ENCODE measurements at places on chromosomes 12 and 14.

DNA sequence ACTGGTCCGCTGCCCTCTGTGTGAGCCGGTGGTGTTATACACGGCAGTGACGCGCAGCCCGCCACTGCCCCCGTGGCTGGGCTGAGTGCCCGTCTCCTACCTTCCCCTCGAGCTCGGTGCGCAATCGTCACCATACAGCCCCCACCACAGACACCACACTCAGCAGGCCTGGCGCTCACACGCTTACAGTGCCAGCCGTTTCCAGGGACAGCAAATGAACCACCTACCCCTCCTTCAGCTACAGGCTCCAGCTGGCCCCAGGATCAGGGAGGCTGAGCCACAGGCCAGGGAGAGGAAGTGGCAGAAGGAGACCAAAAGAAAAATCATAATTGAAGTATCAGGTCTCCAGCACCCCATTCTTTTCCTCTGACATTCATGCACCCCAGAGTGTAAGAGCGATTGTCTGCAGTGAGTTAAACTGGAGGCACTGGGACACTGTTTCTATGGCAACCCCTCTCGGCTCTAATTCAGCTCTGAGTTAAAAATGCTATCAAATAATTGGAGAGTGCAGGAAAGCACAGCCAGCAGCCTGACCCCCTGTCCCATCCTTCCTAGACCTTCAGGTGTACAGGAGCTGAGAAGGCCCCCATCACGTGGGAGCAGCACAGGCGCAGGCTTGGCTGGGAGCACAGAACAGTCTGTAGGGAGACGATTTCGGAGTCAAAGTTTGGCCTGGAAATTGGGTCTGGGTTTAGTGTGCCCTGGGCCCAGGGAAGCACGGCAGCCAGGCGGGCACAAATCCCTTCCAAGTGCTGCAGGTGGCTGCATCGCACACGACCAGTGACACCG lies 18.0 kb downstream of the LRTM2 start:
- DNase-seq, result no peak

GRCh38 chr14:23551266-23552028 lies at the start of gene ZFHX2:
ZFHX2 (minus strand) TSS chr14:23551765; CDS start chr14:23535325, 16,440 bp downstream.
- DNase-seq, result peak; percentile 78

- no peak for DNase-seq
Measured at GRCh38 chr12:6494258-6494743, 399 bp downstream of the NCAPD2 start.

DNA sequence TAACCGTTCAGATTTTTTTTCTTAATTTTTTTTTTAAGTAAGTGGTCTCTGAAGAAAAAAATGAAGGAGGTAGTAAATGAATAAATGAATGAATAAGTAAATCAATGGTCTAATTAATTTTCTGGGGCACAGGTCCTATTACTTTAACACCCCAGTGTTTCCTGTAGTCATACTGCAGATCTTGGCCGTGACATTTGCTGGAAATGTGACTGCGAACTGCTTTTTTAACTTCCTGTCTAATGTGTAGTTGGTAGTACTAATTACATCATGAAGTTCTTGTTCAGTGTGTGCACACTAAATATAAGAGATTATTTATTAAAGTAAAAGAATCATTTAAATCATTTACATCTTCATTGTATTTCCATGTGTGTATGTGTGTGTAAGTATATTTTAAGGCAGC lies 45.4 kb downstream of the AEBP2 start:
- DNase-seq, result no peak

DNA sequence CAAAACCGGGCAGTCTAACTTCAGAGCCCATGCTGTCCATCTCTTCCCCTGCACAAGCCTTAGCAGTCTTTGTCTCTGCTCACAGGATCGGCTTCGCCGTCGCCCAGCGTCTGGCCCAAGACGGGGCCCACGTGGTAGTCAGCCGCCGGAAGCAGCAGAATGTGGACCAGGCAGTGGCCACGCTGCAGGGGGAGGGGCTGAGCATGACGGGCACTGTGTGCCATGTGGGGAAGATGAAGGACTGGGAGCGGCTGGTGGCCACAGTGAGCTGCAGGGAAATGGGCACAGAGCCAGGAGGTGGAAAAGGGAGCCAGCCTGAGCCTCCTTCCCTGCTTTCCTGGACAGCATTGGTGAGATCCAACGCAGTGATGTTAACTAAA lies 14.2 kb upstream of the CARMIL3 start:
- DNase-seq, result no peak

DNA sequence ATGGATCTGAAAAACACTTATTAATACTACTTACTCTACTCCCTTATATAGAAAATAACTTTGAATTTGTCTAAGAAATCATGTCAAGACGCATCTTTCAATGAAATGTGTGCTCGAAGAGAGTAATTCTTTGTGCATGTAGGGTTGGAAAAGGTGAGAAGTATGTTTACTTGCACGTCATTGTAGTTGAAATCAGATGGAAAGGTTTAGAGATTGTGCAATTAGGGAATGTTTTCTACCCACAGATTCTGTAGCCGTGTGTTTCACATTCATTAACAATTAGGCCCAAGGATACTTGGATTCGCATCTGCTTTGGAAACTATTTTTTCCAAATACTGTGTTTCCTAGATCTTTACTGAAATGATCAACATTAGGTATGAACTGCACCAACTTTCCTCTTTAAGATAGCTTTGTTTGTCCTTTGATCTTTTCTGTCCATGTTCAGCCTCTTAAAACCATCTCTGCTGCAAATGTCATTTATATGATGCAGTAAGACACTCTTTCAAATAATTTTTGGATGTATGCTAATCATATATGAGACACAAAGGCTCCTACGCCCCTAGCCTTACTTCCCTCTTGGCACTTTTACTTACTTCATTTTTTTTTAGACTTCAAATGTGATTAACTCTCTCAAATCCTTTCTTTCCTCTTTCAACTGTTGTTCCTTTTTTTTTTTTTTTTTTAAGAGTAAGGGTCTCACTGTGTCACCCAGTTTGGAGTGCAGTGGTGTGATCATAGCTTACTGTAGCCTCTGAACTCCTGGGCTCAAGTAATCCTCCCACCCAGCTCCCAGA lies 58.0 kb upstream of the PSMA6 start:
- DNase-seq, result no peak

- DNase-seq, result peak; percentile 49
Measured at GRCh38 chr14:102317564-102318248, 1.8 kb upstream of the ZNF839 start.

DNA sequence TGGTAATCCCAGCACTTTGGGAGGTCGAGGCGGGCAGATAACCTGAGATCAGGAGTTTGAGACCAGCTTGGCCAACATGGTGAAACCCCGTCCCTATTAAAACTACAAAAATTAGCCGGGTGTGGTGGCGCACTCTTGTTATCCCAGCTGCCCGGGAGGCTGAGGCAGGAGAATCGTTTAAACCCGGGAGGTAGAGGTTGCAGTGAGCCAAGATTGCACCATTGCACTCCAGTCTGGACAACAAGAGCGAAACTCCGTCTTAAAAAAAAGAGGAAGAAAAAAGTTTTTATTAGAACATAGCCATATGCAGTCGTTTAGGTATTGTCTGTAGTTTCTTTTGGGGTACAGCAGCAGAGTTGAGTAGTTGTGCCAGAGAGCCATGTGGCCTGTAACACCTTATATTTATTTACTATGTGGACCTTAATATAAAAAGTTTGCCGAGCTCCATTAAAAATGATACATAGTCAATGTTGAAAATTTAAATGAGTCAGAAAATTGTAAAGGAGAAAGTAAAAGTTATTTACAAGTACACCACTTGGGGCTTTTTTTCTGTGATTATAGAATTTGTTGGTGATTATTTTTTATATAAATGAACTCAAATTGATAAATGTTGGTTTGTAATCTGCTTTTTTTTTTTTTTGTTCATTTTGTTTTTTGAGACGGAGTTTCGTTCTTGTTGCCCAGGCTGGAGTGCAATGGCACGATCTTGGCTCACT lies 2.2 kb downstream of the ADIPOR2 start:
- peak; percentile 48 for DNase-seq

- no peak for DNase-seq
Measured at GRCh38 chr12:98406378-98406777, 109.0 kb upstream of the TMPO start.

- no peak for DNase-seq
Measured at GRCh38 chr14:22623047-22623446, 21.1 kb downstream of the OR6J1 start.

- no peak for DNase-seq
Measured at GRCh38 chr14:96195441-96196081, 9.1 kb upstream of the BDKRB2 start.

DNA sequence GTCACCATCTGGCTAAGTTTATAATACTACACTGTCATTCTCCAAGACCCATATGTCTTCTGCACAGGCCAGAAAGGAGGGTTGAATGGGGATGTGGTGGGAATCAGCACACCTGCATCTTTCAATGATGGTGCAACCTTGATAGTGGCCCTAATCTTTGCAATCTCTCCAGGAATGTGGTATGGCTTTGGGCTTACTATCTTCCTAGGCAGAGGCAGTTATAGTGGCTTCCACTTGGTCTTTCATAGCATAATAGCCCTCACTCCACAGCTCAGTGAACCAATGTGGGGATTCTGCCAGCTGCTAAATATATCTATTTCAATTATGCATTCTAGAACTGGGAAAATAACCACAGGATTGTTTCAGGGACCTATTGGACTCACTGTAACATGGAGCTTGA lies 61.8 kb upstream of the ATP2B1 start:
- DNase-seq, result no peak

GRCh38 chr12:41188058-41188840 lies at the start of gene PDZRN4:
PDZRN4 (plus strand) TSS chr12:41188320.
- DNase-seq, result no peak

- no peak for DNase-seq
Measured at GRCh38 chr12:24045816-24046257, 96.4 kb upstream of the SOX5 start.

DNA sequence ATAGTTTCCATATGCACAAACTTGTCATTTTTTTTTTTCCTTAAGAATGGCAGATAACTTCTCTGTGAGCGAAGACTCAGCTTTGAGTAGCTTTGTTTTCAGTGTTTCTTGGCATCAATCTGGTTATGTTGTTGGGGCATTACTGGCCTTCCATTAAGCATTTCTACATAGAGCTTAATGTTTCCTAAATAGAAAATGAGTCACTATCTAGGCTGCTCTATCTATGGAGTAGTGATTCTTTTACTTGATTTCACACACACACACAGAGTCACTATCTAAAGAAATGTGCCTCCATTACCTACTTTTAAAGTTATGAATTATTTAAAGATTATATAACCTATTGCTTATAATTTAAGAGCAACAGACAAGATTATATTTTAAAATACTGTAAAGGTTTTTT lies 53.9 kb downstream of the TMEM260 start:
- no peak for DNase-seq

GRCh38 chr14:96079066-96079465 lies 39.9 kb downstream of the C14orf132 start:
- DNase-seq, result no peak

- no peak for DNase-seq
Measured at GRCh38 chr12:49225576-49226166, 36.8 kb upstream of the TUBA1A start.

DNA sequence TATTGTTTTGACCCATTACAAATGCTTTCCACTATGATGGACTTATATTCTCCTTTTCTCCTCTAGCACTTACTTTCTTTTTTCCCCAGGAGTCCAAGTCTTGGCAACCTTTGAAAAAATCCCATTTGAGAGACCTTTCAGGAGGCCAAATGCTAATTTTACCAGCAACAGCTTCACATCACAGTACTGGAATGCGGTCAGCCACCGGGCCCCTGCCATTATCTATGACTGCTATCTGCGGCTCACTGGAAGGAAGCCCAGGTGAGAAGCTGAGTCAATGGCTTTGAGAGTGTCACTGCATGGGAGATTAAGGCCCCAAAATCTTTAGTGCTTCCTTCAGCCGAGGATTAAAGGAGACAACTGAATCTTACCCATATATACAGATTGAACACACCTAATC lies 64.2 kb downstream of the ERGIC2 start:
- no peak for DNase-seq

DNA sequence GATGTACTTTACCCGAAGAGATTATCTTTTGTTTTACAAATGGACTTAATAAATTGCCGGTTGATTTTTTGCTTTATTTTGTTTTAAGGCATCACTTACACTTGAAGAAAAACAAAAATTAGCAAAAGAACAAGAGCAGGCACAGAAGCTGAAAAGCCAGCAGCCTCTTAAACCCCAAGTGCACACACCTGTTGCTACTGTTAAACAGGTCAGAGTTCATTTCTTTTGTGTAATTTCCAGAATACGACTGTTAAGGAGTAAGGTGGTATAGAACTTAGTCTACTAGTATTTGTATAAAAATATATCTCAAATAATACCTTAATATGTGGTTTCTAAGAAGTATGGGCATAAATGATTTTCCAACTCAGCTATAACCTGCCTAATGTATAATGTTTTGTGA lies 19.6 kb upstream of the SLC17A8 start:
- DNase-seq, result no peak

GRCh38 chr14:91095178-91095577 lies 18.7 kb upstream of the DGLUCY start:
- no peak for DNase-seq

GRCh38 chr14:95340201-95340697 lies 20.5 kb upstream of the CLMN start:
- no peak for DNase-seq

DNA sequence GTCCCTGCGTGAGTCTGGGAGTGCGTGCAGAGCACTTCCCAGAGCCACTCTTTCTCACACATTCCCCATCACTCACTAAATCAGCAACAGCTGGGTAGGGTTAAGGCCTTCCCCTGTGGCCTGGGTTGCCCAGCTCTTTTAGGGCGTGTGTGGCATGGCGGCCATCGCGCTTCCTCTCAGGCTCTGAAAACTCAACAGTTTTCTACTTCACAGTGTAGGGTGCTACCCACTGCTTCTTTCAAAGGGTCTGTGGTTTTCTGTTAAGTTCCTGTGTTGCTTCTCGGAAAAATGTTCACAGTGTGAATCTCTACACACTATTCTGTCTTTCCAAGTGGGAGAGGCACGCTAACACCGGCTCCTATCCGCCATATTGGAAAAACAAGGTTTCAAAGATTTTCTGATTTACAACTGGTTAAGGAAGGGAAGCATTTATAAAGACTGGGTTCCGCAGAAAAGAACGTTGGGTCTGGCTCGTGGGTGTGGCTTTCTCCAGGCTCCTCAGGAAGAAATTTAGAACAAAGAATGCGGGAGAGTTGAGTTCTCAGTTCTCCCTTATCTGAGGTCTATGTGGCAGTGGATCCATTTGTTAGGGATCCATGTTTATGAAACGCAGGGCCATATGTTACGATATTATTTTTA lies 34.9 kb upstream of the AEBP2 start:
- no peak for DNase-seq

DNA sequence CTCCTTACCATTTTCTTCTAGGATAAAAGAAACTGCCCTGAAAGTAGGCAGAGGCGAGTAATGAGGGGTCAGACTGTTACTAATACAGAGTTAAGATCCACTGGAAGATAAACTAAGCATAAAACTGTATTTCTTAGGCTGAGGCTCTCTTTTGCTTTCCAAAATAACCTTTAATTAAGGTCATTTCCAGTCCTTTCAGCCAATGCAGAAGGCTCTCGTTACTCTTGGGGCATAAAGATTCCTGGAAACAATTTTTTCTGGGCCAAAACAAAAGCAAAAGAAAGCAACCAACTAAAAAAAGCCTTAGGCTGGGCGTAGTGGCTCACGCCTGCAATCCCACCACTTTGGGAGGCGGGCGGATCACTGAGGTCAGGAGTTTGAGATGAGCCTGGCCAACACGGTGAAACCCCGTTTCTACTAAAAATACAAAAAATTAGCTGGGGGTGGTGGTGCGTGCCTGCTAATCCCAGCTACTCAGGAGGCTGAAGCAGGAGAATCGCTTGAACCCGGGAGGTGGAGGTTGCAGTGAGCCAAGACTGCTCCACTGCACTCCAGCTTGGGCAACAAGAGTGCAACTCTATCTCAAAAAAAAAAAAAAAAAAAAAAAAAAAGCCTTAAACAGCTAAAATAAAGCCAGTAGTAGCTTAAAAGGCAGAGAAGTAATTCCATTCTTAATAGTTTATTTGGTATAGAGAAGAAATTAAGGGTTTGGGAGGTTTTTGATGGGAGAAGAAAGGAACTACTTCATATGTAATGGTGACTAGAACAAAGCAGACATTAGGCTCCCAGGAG lies 68.9 kb upstream of the STAC3 start:
- DNase-seq, result no peak
